ENCODE measurements at places on chromosomes 12 and 14.

GRCh38 chr12:55039395-55040354 is 19.9 kb downstream of the NEUROD4 start:
- DNase-seq, result no peak

GRCh38 chr12:127165567-127166392 is 1101.2 kb upstream of the TMEM132C start:
- DNase-seq, result peak; percentile 83

DNA sequence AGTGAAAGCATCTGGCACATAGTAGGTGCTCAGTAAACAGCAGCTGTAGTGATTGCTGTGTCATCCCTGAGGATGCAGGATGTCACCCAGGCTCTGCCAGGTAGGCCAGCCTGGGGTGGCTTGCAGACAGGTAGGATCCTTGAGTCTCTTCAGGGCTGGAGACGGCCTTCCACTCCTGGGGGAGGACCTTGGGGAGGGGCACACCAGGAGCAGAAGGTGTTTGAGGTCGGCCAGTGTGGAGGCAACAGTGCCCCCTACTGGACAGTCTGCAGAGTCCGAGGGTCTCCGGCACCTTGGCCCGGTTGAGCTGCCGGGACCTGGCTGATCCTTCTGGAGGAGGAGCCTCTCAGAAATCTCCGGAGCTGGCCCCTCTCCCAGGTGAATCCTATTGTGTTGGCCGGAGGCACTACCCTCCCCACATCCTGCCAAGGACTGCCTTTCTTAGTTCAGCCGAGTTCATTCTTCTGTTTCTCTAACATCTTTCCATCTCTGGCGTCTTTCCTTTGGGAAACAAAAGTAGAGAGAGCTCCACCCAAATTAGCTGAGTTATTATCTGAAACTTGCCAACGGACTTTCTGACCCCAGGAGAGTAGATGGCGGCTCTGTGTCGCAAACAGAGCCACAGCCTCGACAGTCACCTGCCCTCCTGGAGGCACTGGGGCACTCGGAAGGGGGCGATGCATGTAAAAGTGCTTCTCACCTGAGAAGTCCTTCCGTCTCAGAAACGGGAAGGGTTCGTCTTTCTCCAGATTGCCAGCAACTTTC is 41.8 kb upstream of the CLMN start:
- peak; percentile 13 for DNase-seq

DNA sequence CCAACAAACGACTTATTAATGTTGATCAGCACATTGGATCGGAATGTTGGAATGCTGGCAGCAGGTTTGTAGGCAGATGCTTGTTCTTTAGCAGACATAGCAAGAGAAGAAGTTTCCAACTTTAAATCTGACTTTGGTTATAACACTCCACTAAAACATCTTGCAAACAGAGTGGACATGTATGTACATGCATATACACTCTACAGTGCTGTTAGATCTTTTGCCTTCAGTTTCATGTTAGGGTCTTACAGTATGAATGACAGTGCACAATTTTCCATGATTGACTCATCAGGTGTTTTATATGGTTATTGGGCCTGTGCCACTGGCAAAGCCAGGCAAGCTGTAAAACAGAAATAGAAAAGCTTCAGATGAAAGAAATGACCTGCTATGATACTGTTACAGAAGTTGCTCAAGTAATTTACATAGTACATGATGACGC is 14.3 kb upstream of the DHRS7 start:
- DNase-seq, result no peak

DNA sequence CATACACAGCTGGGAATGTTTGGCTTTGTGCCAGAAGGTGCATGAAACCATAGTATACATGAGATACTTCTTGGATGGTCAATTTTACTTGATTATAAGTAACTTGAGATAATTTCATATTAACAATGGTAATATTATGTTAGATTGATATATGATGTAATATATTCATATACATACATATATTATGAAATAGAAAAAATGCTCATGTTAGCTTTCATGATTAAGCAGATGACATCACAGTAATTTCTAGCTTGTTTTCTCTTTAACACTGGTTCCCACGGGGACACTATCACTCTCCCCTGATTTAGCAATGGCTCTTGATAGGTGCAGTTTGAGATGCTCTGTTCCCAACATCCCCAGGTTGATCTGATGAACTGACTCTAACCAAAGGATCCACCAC is 35.4 kb upstream of the NTF3 start:
- DNase-seq, result no peak

DNA sequence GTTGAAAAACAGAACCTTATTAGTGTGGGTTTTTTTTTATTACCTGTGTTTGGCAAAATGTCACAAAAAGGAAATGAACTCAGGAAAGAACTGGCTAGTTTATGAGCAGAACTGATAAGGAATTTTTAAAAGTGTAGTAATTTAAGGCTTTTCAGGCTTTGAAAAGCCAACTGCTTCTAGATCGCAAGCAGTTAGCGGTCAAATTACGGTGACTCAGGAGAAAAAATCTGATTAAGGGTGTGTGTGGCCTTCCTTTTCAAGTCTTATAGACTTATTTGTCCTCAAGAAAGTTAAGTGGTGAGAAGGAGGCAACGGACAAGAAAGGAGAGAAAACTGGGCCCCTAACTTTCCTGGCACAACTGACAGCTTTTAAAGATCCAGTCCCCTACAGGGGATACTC is 33.4 kb downstream of the PDZRN4 start:
- no peak for DNase-seq

DNA sequence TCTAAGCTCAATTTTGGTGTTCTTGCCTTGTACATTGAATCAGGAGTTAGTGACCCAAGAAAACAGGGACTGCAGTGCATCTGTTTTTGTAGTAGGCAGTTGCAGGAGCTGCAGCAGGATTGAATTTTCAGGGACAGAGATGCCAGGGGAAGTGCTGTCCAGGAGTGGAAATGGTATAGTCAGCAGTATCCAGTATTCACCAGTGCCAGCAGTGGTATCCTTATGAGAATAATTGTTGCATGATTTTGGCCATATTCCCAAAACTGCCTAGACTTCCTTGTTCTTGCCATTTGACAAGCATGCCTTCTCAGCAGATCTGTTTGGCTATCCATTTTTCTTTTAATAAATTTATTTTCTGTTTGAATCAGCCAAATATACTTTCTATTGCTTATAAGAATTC is 18.6 kb upstream of the ABCD2 start:
- no peak for DNase-seq

- DNase-seq, result no peak
Observed at GRCh38 chr14:100031506-100032281, 33.5 kb upstream of the EVL start.
